G401 (cell line): ENCODE measurements at places on chromosomes 16 and 17.

GRCh38 chr17:50107790-50108414 is 12.8 kb downstream of the PDK2 start:
- peak; percentile 1 for DNase-seq

GRCh38 chr17:55116440-55116914 is 147.9 kb downstream of the STXBP4 start:
- no peak for DNase-seq

DNA sequence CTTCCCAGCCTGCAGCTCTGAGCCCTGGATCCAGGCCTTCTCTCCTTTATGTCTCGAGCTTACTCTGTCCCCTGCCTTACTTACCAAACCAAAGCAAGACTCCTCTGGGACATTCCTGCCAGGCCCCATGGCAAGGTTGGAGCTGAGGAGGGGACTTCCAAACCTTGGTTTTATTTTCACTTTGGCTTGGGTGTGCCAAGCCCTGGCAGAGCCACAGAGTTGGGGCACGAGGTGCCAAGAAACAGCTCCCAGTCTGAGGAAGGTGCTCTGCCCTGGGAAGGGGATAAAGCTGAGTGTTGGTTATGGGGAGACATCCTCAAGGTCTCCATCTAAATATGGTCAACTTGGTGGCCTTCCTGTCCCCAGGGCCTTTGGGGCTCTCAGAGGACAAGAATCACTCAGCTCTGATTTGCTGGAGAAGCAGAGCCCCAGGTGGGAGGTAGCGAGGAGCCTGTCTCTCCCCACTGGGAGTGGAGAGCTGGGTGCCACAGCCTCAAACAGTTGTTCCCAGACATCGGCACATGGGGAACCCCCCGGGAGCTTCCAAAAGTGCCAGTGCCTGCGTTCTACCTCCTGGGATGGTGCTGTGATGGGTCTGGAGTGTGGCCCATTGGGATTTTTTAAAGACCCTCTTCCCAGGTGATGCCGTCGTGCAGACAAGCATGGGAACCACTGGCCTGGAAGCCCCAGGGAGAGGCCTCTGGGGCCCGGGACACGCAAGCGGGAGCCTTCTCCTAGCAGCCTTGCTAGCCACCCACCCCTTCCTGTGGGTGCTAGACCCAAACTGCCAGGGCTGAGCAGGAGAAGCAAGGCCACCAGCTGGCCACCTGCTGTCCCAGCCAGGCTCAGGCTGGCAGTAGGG is 10.3 kb downstream of the NLRC5 start:
- DNase-seq: no peak

DNA sequence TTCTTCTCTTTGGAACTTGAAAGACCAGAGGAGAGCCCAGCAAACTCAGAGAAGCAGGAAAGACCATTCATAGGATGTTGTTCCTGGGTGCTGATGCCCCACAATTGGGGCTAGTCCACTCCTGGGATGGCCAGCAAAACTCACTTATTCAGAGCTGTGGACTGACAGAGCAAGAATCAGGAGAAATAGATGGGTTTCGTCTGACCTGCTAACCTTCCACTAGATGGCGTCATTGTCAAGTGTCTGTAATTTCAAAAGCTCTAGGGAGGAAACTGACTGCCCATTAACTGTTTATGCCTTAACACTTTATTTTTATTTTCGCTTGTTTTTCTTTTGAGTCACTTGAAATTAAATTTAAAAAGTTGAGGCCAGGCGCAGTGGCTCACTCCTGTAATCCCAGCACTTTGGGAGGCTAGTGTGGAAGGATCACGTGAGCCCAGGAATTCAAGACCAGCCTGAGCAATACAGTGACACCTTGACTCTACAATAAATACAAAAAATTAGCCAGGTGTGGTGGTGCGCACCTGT is 28.7 kb upstream of the MILR1 start:
- DNase-seq: peak; percentile 76

DNA sequence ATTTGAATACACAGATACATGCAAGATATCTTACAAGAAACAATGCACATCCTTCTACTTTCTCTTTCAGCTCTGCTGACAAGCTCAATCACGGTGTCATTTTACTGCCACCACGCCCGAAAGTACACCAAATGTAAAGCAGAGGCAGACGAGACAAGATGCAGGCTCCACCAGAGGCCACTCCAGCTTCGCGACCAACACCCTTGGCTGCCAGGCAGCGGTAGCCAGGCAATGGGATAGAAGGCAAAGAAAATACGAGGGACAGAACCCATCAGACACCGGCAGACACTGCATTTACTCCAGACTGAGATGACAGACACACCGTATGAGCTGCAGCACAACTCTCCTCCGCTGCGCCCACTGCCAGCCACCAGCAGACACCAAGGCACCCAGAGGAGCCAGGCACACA is 41.0 kb downstream of the USP22 start:
- DNase-seq: peak; percentile 34

DNA sequence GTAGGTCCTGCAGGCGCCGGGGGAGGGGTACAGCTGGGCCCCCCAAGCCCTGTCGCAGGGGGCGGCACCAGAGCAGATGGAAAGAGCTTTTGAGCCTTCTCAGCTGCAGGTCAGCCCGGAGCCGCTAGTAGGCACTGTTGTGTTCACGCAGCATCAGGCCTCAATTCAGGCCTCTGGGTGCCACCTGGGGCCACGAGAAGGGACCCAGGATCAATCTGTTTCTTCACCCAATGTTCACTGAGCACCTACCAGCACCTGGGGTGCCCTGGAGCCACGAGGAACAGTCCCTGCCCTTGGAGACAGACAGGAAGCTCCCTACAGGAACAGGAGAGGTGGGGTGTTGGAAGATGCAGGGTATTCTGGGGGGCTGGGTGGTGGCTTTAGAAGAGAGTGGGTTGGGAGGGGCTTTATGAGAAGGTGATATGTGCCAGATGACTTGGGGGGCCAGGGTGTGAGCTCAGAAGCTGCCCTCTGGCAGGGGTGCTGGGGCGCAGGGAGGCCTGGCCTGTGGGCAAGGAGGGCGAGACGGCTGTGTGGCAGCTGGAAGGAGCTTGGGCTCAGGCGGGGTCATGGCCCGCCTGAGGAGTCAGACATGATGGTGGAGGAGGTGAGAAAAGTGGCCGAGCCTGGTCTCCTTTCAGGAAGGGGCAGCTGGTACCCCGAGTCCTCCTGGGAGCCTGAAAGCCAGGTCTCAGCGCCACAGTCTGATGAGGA is 121.9 kb upstream of the GSE1 start:
- no peak for DNase-seq

DNA sequence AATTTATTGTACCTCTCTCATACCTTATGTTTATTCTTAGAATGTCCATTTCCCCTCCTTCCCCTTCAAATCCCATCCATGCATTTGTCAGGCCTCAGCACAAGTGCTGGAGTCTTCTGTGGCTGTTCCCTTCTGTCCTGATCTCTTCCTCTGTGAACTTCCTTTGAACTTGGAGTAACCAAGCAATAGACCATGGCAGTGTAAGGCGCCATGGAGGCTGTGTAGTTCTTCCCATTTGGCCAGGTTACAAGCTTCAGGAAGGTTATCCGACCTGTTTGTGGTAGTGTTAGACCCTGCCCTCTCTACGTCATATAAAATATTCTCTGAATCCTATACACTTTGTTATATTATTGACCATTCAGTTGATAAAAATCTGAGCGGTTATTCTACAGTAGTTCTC is 28.6 kb downstream of the MAP2K6 start:
- DNase-seq: no peak

- DNase-seq: no peak
Observed at GRCh38 chr17:57666946-57667345, 78.2 kb downstream of the CCDC182 start.

DNA sequence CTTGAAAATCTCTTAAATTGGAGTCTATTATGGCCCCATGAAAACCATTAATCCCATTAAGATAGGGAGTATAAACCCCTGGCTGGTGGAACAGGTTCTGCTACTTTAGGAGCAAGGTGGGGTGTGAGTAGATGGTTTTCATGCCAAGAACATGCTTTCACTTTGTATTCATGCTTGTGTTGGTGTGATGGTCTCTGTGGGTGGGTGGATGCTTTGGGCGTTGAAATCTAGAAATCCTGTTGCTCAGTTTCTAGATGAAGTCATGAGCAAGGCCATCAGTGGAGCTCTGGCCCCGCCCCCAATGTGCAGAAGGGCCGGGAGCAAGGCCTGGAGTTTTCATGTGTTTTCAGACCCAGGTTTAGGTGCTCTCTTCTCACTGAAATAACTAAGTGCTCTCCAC is 20.1 kb downstream of the PLD6 start:
- peak; percentile 23 for DNase-seq

GRCh38 chr16:9683677-9684076 is 498.6 kb downstream of the GRIN2A start:
- no peak for DNase-seq

GRCh38 chr17:31820691-31821435 is 38.2 kb downstream of the COPRS start:
- no peak for DNase-seq

DNA sequence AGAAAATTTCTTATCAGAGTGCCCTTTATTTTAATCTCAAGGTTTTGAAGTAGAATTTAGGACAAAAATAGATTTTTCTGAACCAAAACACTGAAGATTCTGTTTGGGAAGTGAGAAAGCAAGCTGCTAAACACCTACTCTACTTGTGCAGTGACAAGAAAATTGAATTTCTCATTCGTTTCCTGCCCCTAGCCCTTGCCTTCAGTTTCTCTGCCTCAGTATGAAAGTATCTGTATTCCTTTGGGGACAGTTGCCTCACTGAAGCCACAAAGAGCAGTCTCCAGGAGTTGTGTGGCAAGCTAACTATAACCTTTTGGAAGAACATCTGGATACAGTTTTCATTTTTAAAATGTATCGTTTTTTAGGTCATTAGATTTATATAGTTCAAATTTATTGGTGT is 19.7 kb downstream of the MOSMO start:
- no peak for DNase-seq

DNA sequence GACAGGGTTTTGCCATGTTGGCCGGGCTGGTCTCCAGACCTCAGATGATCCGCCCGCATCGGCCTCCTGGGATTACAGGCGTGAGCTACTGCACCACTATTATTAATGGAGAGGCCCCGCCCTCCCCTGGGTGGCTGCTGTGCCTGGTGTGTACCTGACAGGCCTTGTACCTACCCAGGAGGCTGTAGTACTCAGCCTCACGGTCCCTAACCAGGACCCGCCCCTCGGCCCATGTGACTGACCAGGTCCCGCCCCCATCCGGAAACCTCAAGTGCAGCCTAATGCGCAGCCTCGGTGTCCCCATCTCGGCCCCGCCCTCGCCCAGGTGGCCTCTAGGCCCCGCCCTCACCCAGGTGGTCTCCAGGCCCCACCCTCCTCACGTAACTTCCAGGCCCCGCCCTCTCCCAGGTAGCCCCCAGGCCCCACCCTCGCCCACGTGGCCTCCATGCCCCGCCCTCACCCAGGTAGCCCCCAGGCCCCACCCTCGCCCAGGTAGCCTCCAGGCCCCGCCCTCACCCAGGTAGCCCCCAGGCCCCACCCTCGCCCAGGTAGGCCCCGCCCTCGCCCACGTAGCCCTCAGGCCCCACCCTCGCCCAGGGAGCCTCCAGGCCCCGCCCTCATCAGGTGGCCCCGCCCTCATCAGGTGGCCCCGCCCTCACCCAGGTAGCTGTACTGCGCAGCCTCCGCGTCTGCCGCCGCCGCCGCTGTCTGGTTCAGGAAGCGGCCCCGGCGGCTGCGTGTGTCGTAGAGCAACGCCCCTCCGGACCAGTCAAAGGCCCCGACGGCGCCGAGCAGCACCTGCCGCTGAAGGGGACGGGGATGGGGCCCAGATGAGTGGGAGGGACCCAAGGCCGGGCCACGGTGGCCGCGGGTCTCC is 31.0 kb downstream of the HASPIN start:
- no peak for DNase-seq

- DNase-seq: no peak
Observed at GRCh38 chr16:57382535-57383275, 10.4 kb downstream of the CX3CL1 start.

GRCh38 chr17:77140878-77141767 is at the start of gene SEC14L1:
SEC14L1 (plus strand) TSS chr17:77140969; CDS start chr17:77143597, 2,628 bp downstream.
- DNase-seq: peak; percentile 87

GRCh38 chr16:75102595-75102994 is 14.0 kb downstream of the LDHD start:
- no peak for DNase-seq

DNA sequence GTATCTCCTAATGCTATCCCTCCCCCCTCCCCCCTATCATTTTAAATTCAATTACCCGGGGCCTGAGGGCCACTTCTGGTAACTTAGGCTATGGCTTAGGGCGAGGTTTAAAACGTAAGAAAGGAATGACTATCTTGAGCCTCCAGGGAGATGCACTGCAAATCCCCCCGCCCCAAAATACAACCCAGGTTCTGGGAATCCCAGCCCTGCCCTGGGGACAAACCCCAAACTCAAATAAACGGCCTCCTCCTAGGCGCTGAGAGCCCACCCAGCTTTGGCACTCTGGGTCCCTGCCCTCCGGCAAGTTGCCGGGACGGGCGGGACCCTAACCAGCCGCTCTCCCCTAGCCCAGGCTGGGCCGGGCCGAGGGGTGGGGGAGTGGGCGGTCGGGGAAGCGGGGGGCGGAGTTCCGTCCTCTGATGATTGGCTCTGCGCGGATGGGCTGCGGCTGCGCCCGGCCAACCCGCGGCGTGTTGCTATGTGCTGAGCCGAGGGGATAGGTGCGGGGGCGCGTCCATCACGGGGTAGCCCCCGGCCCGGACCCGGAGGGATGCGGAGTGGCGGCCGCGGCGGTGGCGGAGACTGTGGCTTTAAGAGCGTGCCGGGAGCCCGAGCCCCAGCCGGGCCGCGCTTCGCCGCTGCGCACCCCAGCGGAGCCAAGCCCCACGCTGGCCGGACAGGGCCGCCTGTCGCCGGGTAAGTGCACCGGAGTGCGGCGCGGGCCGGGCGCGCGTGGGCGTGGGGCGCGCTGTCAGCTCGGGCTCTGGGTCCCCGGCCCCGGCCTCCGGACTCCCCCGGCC is at the start of gene YPEL2:
Gene YPEL2 (plus strand): TSS at position 527 of the 800 bp plus-strand sequence. CDS start 21,755 bp downstream, outside the sequence.
- peak; percentile 94 for DNase-seq

DNA sequence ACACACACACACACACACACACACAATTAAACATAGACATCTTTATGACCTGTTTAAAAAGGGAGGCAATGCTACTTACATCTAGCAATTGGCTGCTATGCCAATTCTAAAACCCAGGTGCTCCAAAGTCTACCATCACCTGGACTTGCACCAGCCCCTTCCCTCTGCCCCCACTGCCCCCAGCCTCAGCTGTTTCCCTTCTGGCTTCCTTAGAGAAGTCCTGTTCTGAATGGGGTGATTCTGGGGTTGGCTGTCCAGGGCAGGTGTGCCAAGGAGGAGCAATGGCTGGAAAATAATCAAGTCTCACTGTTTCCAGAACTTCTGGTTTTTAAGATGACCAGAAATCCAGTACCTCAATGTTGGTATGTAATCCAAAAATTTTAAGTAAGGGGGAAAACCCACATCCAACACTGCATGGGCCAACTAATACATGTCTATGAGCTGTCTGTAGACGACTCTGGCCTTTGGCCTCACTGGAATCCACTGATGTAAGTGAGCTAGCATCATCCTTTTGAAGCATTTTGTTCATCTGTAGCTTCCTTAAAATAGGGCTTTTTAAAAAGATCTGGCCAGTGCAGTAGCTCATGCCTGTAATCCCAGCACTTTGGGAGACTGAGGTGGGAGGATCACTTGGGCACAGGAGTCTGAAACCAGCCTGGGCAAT is 2.1 kb downstream of the IFT20 start:
- DNase-seq: no peak

DNA sequence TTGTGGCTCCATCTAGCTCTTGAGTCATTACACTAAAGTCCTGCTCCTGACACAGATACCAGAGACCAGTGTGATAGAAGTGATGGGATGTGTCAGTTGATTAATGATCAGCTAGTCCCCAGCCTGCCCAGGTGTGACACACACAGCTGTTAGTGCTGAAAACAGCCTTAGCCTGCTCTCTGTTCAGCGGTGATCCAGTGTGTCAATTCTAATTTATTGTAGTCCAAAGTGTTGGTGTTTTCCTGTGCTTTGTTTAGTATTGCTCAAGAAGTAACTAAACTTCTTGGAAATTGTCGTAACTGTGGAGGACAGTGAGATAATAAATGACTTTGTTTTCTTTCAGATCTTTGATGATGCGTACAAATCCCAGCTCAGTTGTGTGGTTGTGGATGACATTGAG is 92.3 kb downstream of the WNT3 start:
- no peak for DNase-seq
